ENCODE measurements at places on chromosomes 1 and 21.

- no peak for DNase-seq
Measured at GRCh38 chr1:54016343-54017282, 1.4 kb downstream of the LDLRAD1 start.

GRCh38 chr1:241675983-241676382 lies 23.9 kb downstream of the WDR64 start:
- no peak for DNase-seq

- DNase-seq = peak; percentile 44
Measured at GRCh38 chr1:10152709-10153284, 57.6 kb upstream of the KIF1B start.

DNA sequence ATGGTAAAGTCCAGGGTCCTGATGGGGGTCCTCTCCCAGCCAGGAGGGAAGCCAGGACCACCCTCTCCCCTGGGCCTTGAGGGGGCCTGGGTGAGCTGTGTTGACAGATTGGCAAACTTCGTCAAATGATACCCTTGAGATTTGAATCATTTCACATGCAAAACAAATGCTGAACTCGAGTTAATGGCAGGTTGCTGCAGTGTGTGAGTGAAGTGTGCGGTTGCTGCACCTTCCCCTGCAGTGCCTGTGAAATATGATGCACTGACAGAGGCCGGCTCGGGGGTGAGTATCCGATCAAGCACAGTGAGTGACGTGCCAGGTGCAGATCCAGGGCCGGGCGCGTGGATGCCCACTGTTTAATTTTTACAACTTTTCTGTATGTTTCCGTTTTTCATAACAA lies 5.7 kb upstream of the KRTAP12-1 start:
- no peak for DNase-seq

GRCh38 chr1:48214820-48215219 lies 7.7 kb upstream of the SLC5A9 start:
- peak; percentile 27 for DNase-seq

- no peak for DNase-seq
Measured at GRCh38 chr1:47187926-47188250, 1.9 kb downstream of the PDZK1IP1 start.

GRCh38 chr1:190436615-190437014 lies 41.0 kb downstream of the BRINP3 start:
- DNase-seq = no peak

GRCh38 chr1:204127597-204128242 lies 24.1 kb downstream of the ETNK2 start:
- peak; percentile 68 for DNase-seq

DNA sequence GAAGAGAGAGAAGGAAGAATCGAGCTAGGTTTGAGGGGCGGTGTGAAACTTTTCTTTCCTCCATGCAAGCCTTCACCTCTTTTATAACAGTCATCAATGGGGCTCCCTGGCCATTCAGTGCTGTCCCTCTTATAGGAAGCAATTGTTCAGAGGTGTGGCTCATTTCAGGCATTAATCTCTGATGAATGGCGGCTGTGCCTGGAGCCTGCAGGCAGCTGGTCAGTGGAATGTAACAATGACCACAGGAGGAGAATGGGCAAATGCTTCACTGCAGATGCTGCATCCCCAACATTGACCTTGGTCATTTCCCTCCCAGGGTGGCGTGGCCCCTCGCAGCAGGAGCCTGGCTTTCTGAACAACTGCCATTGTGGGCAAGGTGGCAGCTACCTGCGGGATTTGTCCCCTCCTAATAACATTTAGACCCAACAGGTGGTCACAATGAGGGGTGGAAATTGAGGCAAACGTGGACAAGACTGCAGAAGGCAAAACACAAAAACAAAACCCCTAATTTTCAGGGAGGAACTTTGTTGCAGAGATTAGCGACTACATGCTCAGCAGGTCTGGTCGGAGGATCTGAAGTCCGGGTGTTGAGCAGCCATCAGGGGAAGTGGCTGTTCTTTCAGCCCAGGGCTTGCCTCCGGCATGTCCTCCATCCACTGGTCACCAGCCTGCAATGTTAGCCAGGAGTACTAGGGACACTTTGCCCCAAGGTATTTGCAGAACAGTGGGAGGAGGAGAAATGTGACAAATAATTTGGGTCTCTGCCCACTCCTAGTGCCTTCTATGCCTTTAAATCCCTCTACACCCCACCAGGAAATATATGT lies 97.3 kb upstream of the PAXBP1 start:
- DNase-seq = no peak

Data from caudate nucleus (tissue), 63 donors.